ENCODE measurements at places on chromosomes 5 and 9.

DNA sequence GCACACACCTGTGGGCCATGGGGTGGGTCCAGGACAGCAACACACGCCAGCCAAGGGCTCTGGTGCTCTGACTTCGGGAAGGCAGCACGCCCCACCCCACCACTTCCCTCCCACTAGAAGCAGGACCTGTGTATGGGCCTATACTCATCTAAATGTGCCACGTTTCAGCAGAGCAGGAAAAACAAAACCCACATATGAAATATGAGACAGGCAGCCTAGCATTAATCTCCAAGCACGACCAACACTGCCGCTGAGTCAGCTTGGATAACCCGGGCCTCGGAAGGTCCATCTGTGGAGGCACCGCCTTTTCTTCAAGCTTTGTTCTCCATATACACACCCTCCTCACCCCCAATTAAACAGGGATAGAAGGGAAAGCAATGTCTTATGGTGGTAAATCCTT is 203.1 kb downstream of the ROR2 start:
- DNase-seq: no peak

DNA sequence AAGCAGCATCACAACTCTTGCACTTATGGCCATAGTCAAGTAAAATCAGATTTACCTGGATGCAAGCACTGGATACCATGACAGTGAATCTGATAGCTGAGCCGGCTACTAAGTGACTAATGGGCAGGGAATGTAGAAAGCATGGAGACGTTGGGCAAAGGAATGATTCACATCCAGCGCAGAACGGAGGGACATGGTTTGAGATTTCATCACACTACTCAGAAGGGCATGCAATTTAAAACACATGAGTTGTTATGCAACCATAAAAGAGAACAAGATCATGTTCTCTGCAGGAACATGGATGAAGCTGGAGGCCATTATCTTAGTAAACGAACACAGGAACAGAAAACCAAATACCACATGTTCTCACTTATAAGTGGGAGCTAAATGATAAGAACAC is 169.1 kb upstream of the PIK3R1 start:
- peak; percentile 73 for DNase-seq

GRCh38 chr5:124708086-124708485 is 38.4 kb downstream of the ZNF608 start:
- no peak for DNase-seq

DNA sequence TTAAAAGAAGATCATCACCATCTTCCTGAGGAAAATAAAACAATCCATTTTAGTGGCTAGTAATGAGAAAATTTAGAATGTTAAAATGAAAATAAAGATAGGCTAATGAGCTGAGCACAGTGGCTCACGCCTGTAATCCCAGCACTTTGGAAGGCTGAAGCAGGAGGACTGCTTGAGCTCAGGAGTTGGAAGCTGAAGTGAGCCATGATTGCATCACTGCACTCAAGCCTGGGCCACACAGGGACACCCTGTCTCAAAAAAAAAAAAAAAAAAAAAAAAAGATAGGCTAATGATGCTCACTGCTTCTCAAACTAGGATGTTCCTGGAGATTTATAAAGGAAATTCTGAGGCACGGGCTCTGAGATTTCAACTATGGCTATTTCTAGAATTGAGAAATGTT is 50.3 kb downstream of the CPLANE1 start:
- no peak for DNase-seq

GRCh38 chr9:93267091-93267541 is 83.2 kb downstream of the WNK2 start:
- DNase-seq: no peak

Measured in smooth muscle cell of the brain vasculature (primary cell).